A549 treated with DMSO at 1 μM for 4 hours (cell line): ENCODE measurements at places on chromosomes 6 and 20. TPM values are rescaled to one million over a fixed set of nuclear protein-coding genes. Genes with fewer than 3 reads are reported as not detected.

ZNF334 gene
- not detected in 5 replicates for total RNA-seq

SLC32A1 gene
- not detected in 5 replicates for total RNA-seq

CST4 gene
- not detected in 5 replicates for total RNA-seq

HLA-DOA gene
- total RNA-seq, result not detected in 5 replicates

RTF2 gene
- total RNA-seq, result 86.0 to 97.0 TPM (median 91.7 TPM) in 5 replicates

PSORS1C2 gene
- not detected in 5 replicates for total RNA-seq

SEL1L2 gene
- not detected in 5 replicates for total RNA-seq

ASF1A gene
- total RNA-seq, result 9.6 to 12.6 TPM (median 10.8 TPM) in 5 replicates

MYLK4 gene
- total RNA-seq, result 0.12 to 0.19 TPM (median 0.14 TPM) in 5 replicates

ARFGEF3 gene
- 0.57 to 0.77 TPM (median 0.67 TPM) in 5 replicates for total RNA-seq

ZHX3 gene
- 4.0 to 9.0 TPM (median 5.7 TPM) in 5 replicates for total RNA-seq

ARMC12 gene
- 0.18 to 0.40 TPM (median 0.24 TPM) in 5 replicates for total RNA-seq

SLC2A10 gene
- total RNA-seq, result not detected in 5 replicates

C20orf204 gene
- total RNA-seq, result 0.19 to 0.39 TPM (median 0.33 TPM) in 5 replicates

RCAN2 gene
- total RNA-seq, result not detected in 5 replicates
